NCI-H524 (cell line): ENCODE measurements at places on chromosomes 3 and 15.

GRCh38 chr3:104291878-104292277 lies 1074.8 kb upstream of the ALCAM start:
- no peak for DNase-seq

DNA sequence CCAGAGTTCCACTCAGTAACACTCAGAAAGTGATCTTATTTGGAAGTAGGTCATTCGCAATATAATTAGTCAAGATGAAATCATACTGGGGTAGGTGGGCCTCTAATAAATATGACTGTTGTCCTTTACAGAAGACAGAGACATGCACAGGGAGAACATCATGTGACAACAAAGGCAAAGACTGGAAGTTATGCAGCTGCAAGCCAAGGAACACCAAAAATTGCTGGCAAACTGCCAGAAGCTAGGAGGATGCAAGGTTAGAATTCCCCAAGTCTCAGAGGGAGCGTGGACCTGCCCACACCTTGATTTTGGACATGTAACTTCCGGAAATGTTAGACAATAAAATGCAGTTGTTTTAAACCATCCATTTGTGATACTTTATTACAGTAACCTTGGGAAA lies 471.5 kb upstream of the AGTR1 start:
- DNase-seq: no peak

DNA sequence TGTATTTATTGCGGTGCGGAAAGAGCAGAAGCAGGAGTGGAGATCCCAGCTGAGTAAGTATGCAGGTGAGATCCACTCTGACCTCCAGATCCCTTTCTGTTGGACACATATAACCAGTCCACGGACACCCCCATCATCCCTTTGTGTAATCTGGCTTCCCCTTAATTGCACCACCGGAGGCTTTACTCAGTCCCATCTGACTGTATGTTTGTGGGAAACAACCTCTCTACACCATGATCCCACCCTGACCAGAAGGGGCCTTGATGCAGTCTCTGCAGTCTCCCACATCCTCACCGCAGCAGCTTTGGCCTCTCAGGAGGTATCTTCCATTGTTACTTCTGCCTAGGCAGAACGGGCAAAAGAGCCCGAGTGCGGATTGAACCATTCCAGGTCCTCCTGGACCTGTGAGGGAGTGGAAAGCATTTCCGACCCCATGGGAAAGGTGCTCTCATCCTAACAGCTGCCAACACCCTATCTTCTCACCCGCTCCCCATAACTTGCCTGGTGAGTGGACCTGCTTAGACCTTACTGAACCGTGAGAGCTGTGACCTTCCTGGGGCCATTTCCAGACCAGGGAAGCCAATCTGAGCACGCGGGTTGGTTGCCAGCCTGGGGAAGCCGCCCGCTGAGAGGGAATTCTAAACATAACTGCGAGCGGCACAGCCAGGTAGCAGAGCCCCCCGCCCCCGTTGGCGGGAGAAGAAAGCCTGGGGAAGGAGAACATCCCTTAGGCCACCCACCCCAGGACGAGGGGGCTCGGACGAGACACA lies 1.1 kb downstream of the SLCO2A1 start:
- DNase-seq: no peak

DNA sequence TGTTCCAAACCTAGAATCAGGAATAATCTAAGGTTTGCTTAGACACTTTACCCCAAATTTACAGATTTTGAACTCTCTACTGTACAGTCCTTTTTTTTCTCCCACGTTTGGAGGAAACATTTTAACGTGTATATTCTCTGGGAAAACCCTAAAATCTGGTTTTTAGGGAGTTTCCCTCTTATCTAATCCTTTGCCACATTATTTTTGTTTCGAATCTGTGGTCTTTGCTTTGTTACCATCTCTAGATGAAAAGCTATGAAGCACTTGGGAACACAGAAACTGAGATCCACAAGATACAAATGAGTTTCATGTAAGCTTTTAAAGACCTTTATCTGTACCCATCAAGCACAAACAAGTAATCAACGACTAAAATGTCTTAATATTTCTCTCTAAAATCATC lies 41.3 kb downstream of the PLD1 start:
- DNase-seq: no peak

DNA sequence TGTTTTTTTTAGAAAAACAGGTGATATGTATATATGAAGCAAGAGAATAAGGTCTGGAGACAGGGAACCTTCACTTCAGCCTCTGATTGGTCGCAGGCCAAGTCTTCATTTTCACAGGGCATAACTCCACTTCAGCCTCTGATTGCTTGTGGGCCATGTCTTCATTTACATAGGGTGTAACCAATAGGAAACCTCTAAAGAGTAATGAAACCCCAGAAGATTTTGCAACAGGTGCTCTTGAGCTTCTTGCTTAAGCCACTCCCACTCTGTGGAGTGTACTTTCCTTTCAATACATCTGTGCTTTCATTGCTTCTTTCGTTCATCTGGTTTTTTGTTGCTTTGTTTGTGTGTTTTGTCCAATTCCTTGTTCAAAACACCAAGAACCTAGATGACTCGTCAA lies 22.6 kb upstream of the SCG3 start:
- DNase-seq: no peak

- peak; percentile 98 for DNase-seq
These were observed 515 bp upstream of the EIF3J start for GRCh38 chr15:44536302-44536961.

DNA sequence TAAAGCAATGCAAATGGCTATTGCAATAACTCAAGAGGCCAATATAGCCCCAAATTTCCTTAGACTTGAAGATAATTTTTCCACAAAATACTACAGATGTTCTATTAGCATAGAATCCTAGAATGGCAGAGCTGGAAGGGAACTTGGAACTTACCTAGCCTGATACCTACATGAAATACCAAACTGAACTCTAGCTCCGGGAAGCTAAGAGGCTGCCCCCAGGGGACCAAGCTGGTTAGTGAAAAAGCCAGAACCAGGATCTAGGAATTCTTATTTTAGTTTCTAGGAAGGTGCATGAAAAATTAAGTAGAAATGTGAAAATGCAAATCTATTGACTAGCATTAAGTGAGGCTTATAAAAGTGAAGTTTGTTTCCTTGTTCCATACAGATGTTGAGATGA lies 256.0 kb upstream of the CBLB start:
- DNase-seq: no peak

DNA sequence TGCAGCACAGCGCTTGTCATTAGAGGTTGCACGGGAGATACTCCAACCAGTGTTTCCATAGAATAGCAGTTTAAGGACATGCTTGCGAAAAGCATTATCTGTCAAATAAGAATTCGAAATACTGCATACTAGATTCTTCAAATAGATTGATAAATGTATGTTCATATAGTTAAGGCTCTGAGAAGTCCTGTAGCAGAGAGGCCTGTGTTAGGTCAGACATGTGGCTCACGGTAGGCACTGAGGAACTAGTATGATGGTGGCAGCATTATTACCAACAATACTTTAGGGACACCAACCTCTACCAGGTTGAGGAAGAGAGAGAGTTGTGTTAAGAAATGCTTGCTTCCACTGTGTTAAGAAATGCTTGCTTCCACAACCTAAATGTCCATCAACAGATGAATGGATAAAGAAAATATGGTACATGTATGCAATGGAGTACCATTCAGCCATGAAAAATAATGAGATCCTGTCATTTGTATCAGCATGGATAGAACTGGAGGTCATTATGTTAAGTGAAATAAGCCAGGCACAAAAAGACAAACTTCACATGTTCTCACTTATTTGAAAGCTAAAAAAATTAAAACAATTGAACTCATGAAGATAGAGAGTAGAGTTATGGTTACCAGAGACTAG lies 14.9 kb downstream of the MTMR14 start:
- DNase-seq: no peak

DNA sequence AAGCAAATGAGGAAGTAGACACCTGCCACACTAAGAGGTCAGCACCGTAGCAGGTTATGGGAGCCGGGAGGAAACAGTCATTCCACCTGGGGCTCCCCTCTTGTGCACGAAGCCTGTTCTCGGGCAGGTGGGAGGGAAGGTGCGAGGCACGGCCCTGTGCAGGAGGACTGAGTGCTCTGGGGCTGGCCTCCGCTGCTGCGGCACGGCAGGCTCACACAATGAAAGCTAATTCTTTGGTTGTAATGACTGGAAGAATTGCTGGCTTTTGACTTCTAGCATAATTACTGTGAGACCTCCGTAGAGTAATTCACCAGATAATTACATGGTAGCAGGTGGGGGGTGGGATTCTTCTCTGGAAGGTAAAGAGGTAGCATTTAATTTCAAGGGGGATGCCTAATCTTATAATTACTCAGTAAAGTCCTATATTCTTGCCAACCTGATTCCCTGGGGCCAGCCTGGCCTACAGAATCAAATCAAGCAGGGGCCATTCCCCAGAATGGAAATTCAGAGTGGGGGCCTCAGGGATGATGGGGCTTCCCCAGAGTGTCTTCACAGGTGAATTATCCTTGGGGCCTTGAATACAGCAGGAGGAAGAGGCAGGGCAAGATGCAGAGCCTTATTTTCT lies 129.1 kb downstream of the TPRA1 start:
- no peak for DNase-seq

- no peak for DNase-seq
These were observed 841.9 kb downstream of the VGLL3 start for GRCh38 chr3:86149054-86149453.

GRCh38 chr15:93018574-93018973 lies 70.4 kb downstream of the RGMA start:
- peak; percentile 22 for DNase-seq

GRCh38 chr3:22621205-22621809 lies 581.8 kb upstream of the UBE2E2 start:
- DNase-seq: no peak

- DNase-seq: peak; percentile 11
These were observed 95.7 kb downstream of the ANO10 start for GRCh38 chr3:43525941-43526607.

DNA sequence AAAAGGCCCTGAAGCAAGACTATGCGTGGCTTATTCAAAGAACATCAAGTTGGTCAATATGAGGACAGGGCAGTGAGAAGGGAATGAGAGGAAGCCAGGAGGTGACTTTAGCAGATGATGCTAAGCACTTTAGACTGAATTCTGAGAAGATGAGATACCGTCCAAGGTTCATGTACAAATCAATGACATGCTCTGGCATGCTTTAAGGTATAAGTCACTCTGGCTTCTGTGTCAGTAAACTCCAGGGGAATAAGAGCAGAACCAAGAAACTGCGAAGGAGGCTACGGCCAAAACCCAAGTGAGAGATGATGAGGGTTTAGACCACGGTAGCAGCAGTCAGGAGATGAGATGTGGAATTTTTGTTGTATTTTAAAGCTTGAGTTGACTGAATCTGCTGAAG lies 8.9 kb upstream of the CCDC50 start:
- DNase-seq: no peak

DNA sequence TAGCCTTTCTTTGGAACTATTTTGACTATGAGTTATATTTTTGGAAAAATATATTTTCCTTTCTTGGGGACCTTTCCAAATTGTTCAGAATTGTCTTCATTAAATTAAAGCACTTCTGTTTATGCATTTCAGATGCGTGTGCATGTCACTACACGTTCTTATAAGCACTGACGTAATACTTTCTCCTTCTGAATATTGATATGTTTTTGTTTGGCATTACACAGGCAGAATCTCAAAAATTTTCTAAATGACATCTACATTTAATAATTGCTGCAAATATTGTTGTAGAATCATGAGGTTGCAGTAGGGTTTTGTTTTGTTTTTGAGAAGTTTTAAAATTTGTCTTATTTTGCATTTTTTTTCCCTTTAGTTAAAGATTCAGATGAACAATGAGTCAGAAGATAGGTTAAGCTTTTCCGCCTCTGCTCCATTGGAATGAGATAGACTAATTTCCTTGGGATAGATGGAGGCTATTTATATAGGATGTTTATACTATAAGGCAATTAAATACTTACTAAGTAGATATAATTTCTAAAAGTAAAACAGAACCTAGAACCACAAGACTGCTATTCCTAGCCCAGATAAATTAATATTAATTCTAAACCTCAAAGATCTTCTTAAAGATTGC lies 110.8 kb downstream of the MBNL1 start:
- no peak for DNase-seq

- no peak for DNase-seq
These were observed 104.9 kb downstream of the LINGO1 start for GRCh38 chr15:77527831-77528231.

DNA sequence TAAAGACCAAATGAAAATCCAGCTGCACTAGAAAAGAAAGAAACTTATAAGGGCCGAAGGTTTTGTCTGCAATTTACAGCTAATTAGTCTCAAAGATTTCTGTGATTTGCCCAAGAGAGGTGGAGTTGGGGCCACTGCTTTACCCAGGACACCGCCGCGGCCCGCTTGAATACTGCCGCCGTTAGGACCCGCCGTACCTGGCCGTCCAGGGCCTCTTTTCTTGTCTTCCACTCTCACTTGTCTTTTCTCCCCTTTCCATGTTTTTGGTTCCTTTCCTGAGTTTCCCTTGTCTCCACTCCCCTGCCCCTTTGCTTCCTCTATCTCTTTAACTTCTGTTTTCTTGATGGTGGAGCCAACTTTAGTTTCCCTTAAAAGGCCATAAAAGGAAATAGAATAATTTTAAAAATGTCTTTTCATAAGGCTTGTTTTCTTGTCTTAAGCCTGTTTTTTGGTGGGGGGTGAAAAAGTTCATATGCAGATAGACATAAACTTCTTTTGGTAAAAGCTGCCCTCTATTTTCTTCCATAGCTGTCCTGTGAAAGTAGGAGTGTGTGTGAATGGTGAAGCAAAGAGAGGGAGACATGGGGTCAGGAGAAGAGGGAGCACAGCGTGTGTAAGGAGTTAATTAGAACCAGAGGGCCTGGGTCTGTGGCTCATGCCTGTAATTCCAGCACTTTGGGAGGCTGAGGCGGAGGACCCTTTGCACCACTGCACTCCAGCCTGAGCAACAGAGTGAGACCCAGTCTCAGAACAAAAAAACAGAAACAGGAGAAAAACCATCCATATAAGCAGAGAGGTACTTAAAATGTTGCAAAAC lies 16.0 kb upstream of the CCNL1 start:
- DNase-seq: no peak

- no peak for DNase-seq
These were observed 219.7 kb upstream of the LINGO1 start for GRCh38 chr15:77852241-77853007.

DNA sequence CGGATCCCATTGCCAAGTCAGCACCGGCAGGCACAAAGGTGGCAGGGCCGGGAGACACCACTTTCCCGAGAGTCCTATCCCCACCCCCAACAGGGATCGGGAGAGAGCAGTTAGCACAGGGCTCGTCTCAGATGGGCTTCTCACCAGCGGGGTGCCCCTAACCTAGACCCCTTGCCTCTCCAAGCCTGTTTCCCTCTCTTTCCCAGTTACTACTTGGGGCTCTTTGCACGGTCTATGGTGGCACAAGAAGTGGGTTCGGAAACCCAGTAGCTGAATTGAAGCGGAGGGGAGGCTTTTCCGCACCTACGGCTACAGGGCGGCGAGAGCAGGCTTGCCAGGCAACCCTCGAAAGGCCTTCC lies 383 bp upstream of the EFCC1 start:
- DNase-seq: no peak
